ENCODE measurements at places on chromosomes 6 and 20. TPM values are rescaled to one million over a fixed set of nuclear protein-coding genes. Genes with fewer than 3 reads are reported as not detected.

Gene NUP43
- 58.0 TPM for total RNA-seq

Gene HRH3
- total RNA-seq = not detected

- DNase-seq = no peak
These were observed 37.8 kb downstream of the BEND6 start for GRCh38 chr6:56992703-56993102.

DNA sequence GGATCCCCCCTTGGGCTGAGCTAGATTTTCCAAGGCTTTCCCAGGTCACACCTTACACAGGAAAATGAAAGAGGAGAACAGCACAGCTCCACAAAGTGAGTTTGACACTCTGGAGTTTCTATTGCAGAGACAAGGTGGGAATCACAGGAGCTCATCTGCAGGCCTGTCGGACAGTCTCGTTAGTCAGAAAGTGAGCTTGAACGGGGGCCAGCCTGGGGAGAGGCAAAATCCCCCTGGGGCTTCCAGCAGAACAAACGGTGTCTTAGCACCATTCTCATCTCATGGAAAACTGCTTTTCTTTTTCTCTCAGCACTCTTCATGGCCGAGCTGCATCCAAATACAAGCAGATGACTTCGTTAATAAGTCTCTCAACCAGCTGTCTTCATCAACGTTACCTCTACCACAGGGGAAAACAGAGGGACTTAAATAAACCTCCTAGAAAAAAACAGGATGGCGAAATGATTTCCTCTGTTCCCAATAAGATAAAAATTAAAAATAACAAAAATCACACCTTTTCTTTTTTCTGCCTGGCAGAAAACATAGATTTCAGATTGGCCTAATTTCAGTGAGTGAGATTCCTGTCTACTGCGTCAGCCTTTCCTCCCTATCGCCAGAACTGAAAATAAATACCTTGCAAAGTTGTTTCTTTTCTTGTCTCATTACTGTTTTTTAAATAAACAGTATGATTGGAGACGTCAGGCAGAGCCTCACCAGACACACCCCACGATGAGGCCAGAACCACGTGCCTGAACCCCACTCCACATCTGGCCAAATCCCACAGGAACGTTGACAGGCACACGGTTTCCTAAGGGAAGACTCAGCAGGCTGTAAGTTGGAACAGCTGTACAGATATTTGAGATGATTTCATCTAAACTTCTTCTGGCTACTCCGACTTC lies 219.0 kb downstream of the TTLL2 start:
- no peak for DNase-seq

DNA sequence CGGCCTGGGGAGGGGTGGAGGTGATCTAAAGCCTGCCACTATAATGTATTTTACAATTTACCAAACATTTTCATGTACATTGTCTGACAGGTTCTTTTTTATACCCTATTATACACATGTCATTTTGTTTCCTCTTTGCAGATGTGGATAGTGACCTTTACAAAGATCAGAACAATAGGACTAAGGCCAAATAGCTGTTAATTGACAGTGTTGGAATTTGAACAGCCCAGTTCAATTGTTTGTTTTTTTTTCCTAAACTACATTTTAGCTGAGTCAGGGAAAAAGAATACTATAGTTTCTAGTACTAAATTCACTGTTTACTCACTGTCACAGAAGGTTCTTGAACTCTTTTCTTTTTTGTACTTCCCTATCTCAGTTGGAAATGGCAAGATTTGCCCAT lies 40.2 kb downstream of the PGM3 start:
- no peak for DNase-seq

DNA sequence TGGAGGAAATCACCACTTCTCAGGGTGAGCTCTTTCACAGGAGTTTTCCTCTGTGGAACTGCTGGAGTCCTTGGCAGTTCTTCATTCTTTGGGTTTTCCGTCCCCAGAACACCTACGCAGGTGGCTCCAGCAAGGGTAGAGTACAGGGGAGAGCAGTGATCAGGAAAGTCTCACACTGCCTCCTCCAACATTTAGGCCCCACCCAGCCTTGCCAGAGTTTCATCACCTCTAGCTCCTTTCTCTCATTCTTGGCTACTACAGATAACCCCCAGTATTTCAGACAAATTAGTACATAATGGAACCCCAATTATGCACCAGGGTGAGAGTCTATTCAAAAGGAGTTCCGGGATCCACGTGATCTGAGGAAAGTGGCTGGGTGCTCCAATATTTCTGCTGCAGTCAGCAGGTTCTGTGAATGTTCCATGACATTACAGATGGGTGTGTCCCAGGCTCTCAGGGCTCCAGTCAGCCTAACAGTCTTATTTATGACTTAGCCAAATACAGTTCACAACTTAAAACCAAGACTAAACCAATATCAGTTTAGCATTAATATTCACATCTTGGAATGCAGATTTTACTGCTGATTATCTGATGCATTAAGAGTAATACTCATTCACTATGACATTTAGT lies 44.6 kb downstream of the GPR63 start:
- no peak for DNase-seq

GRCh38 chr6:137332637-137333280 lies 113.6 kb upstream of the IFNGR1 start:
- DNase-seq = no peak

GRCh38 chr6:36765190-36765589 lies 67.6 kb downstream of the RAB44 start:
- no peak for DNase-seq

DNA sequence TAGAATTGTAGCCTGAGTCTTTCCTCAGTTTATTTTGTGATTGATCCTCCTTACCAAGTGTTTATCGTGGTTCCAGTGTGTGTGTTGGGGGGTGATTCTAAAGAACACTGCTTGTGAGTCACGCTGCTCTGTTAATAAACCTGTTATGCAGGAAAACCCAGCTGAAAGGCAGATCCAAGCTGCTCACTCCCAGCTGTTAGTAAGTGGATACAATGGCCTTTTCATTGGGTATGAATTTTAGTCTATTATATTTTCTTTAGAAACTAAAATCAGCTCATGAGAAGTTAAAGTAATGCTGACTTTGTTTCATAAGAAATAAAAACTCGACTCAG lies 12.2 kb upstream of the DSTN start:
- DNase-seq = no peak

Gene FERMT1
- 8.4 TPM for total RNA-seq

DNA sequence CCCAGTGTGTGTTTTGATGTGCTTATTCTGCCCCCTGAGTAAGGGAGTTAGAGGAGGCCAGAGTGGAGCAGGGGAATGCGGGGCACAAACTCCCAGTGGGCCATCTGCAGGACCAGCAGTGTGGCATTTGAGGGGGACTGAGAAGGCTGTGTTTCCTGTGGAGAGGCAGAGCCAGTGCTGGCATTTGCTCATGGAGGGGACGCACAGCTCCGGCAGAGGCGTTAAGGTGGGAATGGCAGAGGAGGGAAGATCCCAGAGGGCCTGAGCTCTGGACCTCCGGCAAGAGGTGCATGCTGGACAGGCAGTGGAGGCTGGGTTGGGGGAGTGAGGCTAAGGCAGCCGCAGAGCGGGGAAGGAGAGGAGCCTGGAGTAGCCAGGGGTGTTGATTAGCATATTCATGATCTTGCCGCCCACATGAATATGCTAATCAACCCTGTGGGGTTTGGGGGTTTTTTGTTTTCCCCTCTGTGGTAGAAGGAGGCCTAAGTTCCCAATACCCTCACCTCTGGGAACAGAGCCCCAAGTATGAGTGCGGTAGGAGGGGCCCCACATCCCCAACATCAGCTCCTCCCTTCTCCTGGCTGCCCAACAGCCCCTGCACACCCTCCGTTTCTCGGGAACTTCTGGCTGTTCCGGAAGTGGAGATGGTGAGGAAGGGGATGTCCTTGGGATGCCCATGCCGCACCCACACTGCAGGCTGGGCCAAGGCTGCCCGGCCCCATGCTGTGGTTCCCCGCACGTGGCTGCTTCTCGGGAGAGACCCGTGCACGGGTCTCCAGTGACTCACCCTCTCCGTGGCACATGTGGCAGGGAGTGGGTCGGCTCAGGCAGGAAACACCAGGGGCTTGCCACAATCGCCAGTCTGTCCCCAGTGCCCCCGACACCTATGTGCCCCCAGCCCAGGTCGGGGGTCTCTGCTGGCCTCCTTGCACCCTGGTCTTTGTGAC lies 33.8 kb downstream of the DLGAP4 start:
- no peak for DNase-seq

DNA sequence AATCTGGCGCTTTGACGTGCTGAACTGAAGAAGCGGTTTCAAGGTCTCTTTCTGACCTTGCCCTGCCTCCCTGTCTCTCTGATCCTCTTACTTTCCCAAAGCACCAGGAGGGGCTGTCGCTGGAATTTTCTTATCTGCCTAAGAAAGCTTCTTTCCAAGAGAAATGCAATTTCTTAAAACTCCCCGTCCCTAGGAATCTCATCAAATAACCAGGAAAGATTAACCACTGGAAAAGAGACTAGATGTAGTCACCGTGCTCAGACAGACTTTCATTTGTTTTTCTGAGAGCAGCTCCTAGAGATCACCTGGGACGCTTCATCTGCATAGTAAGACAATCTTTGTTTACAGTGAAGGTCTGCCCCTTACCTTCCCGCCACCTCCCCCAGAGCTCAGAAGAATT lies 38.6 kb downstream of the PDYN start:
- DNase-seq = no peak

DNA sequence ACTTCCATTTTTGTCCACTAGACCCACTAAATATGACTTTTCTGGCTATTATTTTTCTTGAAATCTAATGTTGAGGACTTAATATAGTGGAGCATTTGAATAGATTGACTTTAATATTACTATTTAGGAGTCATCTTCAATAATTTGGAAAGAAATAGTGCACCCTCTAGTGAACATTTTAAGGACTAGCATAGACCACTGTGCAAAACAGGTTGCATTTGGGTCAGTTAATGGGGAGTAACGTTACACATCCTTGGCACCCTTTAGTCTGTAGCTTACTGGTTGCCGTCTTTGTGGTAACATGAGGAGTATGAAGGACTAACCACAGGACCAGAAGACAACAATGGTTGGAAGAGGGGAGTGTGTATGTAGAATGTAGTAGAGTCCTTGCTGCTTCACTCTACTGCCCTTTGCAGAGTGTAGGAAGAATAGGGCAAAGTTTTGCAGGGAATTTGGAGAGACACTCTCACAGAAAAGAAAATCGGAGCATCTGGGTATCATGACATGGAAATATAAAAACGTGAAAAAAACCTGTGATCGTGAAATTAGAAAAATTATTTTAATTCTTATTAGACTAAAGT lies 25.2 kb downstream of the RFPL4B start:
- no peak for DNase-seq

Gene BPIFA1
- not detected for total RNA-seq

- DNase-seq = no peak
These were observed 16.7 kb downstream of the NEDD9 start for GRCh38 chr6:11215773-11216172.

Gene ADGRF4
- total RNA-seq = 2.6 TPM

- DNase-seq = no peak
These were observed 32.0 kb upstream of the KATNA1 start for GRCh38 chr6:149680503-149680902.

DNA sequence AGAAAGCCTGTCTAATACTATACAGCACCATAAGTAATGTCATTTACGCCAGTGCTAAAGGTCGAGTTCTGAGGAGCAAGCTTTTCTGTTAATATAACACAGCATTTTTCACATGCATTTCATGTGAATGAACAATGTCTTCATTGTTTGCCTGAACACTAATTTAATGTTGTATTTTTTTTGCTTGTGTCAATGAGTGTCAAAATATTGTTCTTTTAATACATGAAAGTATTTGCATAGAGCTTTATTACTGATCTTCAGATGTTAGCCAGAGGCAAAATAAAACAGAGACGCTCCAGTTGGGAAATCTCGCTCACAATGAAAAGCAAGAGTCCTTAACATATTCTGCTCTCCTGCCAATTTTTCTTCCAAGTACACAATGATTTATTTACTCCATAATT lies 151.8 kb downstream of the FOXC1 start:
- DNase-seq = no peak

Gene PI3
- total RNA-seq = not detected

DNA sequence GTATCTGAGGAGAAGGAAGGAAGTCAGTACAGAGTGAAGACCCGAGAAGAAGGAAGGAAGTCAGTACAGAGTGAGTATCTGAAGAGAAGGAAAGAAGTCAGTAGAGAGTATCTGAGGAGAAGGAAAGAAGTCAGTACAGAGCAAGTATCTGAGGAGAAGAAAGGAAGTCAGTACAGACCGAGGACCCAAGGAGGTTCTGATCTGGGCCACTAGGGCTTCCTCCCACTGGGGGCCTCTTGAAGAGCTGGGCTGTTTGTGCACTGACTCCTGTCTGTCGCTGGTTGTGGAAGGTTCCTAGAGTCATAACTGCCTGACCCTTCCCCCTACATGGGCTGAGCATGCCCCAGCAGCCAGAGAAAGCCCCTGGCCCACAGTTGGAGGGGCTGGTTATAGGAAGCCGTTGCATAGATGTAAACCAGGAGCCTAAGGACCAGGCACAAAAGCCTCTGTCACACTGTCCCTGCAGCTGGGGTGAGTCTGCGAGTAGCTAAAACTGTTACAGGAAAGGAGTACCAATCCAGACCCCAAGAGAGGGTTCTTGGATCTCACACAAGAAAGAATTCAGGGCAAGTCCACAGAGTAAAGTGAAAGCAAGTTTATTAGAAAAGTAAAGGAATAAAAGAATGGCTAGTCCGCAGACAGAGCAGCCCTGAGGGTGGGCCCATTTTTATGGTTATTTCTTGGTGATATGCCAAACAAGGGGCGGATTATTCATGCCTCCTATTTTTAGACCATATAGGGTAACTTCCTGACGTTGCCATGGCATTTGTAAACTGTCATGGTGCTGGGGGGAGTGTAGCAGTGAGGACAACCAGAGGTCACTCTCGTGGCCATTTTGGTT lies 395.9 kb downstream of the PREX1 start:
- DNase-seq = no peak

Gene GTF3C6
- total RNA-seq = 93.9 TPM

GRCh38 chr6:128963561-128963960 lies 80.6 kb downstream of the LAMA2 start:
- DNase-seq = no peak

GRCh38 chr20:35564905-35565304 lies 23.0 kb downstream of the ERGIC3 start:
- no peak for DNase-seq

Gene SLC22A16
- not detected for total RNA-seq

Gene ADGB
- 0.04 TPM for total RNA-seq

DNA sequence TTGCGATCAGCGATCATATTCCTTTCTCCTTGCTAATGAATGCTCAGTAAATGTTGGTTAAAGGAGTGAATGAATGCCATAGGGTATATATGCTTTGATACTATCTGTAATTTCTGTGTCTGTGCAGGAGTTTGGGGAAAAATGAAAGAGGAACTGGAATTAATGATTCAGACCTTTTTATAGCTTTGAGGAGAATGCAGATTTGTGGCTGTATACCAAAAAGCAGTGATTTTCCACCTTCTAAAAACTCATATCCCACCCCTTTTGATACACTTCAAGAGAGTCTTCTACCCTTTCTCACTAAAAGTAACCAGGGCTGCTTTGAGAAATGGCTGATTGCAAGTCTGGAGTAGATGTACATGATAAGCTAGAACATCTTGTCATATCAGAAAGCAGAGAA lies 26.6 kb upstream of the SUMO4 start:
- DNase-seq = no peak

DNA sequence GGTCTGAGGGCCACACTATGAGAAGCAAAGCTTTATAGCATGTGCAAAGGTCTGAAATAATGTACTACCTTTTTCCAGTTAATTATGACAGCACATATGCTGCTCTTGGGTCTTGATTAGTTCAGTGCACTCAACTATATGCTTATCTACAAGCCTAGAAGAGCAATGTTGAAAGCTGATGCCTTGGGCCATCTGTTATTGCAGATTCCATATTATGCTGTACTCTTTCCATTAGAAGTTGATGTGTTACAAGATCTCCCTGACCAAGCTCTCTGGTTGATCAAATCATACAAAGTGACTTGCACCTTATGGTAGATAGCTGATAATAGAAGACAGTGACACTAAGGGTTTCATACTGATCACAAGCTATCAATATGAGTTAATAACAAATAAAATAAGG lies 327.3 kb downstream of the FRK start:
- no peak for DNase-seq

All from progenitor cell of endocrine pancreas (in vitro differentiated cells).